ENCODE measurements at places on chromosomes 5 and 9. TPM values are rescaled to one million over a fixed set of nuclear protein-coding genes. Genes with fewer than 3 reads are reported as not detected.

CCL28 gene
- 5.0 TPM for polyA plus RNA-seq

GADD45G gene
- polyA plus RNA-seq, result 2.7 TPM

F2RL1 gene
- 33.5 TPM for polyA plus RNA-seq

FCHO2 gene
- polyA plus RNA-seq, result 27.6 TPM

SPATA31A3 gene
- polyA plus RNA-seq, result not detected

ROPN1L gene
- polyA plus RNA-seq, result 0.89 TPM

CCL27 gene
- 0.59 TPM for polyA plus RNA-seq

SLC6A7 gene
- 0.13 TPM for polyA plus RNA-seq

All from left renal pelvis (tissue), 4 donors.